Stimulated activated CD8-positive, alpha-beta memory T cell treated with anti-CD3 and anti-CD28 coated beads, Interleukin-4, amount 100 ng/mL, for 1 hour (primary cell): ENCODE measurements at places on chromosomes 5 and 9.

- no peak for DNase-seq
These were observed 5.9 kb downstream of the COL5A1 start for GRCh38 chr9:134647359-134648080.

GRCh38 chr5:139454568-139455290 lies 7.8 kb downstream of the ECSCR start:
- DNase-seq = no peak

- no peak for DNase-seq
These were observed 96.1 kb upstream of the SAP30L start for GRCh38 chr5:154349626-154350264.

DNA sequence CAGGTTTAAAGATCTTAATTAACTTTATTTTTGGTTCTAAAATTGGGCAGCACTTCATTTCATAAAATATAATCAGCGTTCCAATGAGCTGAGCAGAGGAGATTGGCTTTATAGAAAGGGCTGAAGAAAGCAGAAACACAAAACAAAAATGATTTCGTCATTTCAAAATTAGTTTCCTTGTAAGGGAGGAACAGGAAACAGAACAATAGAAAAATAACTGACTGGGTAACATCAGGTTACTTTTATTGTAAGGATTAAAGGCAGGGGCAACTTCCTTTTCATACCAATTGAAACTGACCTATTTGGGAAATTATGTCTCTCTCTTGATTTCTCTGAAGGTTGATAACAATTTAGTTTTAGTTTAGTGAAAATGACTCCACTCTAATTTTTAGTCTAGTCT lies 157.1 kb downstream of the ATP10B start:
- DNase-seq = no peak

DNA sequence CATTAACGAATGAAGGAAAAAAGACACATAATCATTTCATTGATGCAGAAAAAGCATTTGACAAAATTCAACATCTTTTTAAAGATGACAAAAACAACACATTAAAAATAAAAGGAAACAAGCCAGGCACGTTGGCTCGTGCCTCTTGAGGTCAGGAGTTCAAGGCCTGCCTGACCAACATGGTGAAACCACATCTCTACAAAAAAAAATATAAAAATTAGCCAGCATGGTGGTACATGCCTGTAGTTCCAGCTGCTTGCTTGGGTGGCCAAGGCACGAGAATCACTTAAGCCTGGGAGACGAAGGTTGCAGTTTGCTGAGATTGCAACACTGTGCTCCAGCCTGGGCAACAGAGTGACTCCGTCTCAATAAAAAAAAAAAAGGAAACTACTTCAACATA lies 77.0 kb downstream of the ERCC6L2 start:
- DNase-seq = no peak

DNA sequence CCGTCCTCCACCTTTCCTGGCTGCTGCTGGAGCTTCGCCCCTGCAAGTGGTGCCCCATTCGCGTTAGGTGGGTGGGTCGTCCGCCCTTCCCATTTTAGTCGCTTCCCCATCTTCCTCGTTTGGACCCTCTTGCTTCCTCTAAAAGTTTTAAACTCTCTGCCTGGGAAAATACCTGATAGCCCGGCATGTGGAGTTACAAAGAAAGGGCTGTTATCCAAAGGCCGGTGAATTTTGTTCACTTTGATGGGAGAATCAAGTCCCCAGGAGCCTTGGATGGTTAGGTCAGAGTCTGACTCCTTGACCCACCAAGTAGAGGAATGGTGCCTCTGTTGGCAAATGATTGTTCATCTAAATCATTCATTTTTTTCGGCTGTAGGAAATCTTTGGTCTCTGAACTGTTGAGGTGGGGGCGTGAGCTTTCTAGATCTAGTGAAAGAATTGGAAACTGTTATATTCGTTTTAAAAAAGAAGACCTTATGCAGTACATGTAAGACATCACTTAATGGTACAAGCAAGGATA lies 29.5 kb upstream of the APC start:
- DNase-seq = no peak

DNA sequence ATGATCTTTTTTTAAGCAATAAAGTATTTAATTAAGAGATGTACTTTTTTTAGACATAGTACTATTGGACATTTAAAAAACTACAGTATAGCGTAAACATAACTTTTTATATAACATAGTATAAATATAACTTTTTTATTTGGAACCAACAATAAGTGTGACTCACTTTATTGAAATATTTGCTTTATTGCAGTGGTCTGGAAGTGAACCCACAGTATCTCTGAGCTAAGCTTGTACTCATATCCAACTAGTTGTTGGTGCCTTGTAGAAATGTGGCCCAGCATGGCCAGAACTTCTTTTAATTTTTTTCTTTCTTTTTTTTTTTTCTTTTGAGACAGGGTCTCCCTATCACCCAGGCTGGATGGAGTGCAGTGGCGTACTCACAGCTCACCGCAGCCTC lies 61.5 kb upstream of the GALNT10 start:
- DNase-seq = no peak

- DNase-seq = no peak
These were observed 129.3 kb downstream of the KDM4C start for GRCh38 chr9:6887051-6887450.

GRCh38 chr5:35244171-35244570 lies 13.9 kb upstream of the PRLR start:
- DNase-seq = no peak

DNA sequence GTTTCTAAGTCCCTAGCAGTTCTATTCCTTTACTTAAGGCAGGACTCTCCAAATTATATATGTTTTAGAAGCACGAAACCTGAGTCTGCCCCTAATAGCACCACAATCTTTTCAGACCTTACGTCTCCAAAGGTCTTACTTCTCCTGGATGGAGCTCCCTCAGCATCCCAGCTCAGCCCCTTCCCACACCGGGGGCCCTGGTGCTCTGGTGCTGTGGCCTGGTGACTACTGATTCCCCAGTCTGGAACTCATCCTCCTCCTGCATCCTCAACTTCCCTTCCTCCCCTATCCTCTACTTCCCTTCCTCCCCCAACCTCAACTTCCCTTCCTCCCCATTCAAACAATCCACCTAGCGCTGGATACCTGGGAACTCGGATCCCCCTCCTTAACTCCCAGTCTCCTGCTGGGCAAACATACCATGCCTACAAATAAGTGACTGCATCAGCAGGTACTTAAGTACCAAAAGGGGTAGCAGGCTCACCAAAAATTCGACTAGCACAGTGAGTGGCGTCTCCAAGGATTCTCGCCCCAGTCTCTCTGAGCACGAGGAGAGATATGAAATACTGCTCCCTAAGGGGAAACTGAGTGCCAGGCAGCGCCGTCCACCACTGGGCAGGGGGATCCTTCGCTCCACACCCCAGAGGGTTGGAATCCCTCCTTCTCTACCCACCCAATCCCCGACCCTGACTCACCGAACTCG lies 831 bp downstream of the IGFBPL1 start:
- no peak for DNase-seq

DNA sequence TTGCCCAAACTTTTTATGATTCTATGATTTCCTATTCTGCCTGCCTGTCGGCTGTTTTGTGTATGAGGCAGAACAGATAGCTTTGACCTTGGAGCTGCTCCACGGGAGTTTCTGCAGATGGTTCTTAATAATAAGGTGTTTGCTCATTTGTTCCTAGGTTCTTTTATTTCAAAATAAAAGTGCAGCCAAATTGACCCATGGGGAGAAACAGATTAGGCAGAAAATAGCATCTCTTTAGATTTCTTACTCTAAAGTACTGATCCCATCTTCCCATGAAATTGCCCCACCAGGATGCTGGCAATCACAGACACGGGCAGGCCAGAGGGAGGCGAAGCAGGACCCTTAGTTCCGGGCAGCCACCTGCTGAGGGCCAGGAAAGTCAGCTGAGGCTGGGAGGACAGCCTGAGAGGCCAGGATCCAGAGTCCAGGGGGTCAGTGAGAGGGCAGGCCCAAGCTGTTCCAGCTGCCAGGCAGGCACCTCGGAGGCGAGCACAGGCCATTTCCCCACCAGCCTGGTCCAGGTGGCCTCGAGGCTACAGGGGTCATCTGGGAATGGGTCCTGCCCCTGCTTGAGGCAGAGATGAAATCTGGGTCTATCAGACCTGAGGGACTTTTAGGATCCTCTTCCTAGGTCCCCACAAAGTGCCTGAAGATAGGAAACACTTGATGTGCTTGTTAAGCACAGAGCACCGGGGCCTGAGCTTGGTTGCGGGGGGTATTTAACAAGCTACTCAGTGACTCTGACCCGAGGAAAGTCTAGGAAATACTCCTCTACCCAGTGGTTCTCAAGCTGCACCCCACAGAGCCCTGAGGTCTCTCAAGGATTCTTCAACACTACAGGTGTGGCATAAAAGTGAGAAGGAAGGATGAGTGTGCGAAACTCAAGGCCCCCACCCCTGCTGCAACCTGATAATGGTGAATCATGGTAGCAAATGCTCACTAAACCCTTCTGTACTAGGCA lies 145.4 kb downstream of the CMYA5 start:
- DNase-seq = no peak
